Mesothelial cell of epicardium (in vitro differentiated cells): ENCODE measurements at places on chromosomes 5 and 9. TPM values are rescaled to one million over a fixed set of nuclear protein-coding genes. Genes with fewer than 3 reads are reported as not detected.

The LHX6 gene
- 0.09 TPM in 1 of 3 replicates, not detected in the others for total RNA-seq

The ANKDD1B gene
- 0.95 to 1.5 TPM (median 1.1 TPM) in 3 replicates for total RNA-seq

GRCh38 chr5:127029581-127030258 is 638 bp downstream of the MARCHF3 start:
- peak overlapping the region; percentile 61 for H3K27ac ChIP-seq
- DNase-seq: peak; percentile 54
- peak overlapping the region; percentile 87 for H3K4me3 ChIP-seq
- H3K36me3 ChIP-seq: no peaks in the 10 kb centered on the region

The MCTP1 gene
- total RNA-seq: 7.9 to 10.2 TPM (median 9.1 TPM) in 3 replicates

The MAMDC4 gene
- 20.1 to 22.6 TPM (median 20.3 TPM) in 3 replicates for total RNA-seq

DNA sequence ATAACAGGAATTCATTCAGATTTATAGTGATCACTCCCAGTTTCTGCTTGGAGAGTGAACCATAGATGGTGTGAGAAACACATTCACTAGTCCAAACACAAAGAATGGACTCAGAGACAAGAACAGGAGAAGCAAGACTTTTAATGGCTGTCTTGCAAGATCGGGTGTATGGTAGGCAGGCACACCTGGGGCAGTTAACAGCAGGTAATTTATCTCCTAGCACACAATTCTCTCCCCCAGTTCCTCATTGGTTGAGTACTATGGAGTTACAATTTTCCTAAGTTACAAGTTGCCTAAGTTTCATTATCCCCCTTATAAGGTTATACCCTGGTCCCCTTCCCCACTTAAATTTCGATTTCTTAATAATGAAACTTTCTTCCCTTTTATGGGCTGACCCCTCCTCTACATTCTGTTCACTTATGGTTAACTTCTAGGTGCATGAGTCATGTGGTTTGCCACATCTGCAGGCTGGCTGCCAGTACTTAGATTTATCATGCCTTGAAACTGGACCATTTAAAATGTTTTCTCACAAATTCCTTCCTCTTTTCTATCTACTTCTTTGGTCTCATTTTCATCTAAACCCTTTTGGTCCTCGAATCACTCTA is 623.3 kb downstream of the HINT1 start:
- no peak overlapping the region for H3K4me3 ChIP-seq
- H3K27ac ChIP-seq: no peak overlapping the region
- DNase-seq: no peak
- H3K36me3 ChIP-seq: no peaks in the 10 kb centered on the region

The ATG10 gene
- total RNA-seq: 13.5 to 14.8 TPM (median 14.4 TPM) in 3 replicates

DNA sequence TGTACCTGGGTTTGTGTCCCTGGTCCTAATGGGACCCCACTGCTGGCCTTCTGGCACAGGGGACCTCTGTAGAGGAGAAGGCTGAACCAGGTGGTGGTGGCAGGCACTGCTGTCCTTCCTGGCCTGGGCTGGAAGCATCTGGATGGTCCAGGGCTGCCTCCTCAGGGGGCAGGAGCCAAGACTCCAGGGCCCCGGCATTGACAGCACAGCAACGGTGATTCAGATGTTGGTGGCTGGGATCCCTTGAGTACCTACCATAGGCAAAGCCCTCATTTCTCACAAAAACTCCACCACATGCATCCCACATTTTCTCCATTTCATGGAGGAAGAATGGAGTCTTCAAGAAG is 15.0 kb downstream of the FGD3 start:
- H3K27me3 ChIP-seq: no peaks in the 10 kb centered on the region
- DNase-seq: no peak
- H3K36me3 ChIP-seq: no peaks in the 10 kb centered on the region
- H3K27ac ChIP-seq: no peak overlapping the region
- H3K4me3 ChIP-seq: no peak overlapping the region
- peaks cover 13% of the 10 kb centered on the region for H3K4me1 ChIP-seq

The COMMD10 gene
- total RNA-seq: 22.6 to 25.7 TPM (median 23.3 TPM) in 3 replicates

GRCh38 chr5:176532795-176533194 is 4.4 kb downstream of the RNF44 start:
- peak overlapping the region; percentile 100 for H3K27ac ChIP-seq
- H3K36me3 ChIP-seq: peaks cover 13% of the 10 kb centered on the region
- DNase-seq: no peak
- no peak overlapping the region for H3K4me3 ChIP-seq
- no peaks in the 10 kb centered on the region for H3K27me3 ChIP-seq

DNA sequence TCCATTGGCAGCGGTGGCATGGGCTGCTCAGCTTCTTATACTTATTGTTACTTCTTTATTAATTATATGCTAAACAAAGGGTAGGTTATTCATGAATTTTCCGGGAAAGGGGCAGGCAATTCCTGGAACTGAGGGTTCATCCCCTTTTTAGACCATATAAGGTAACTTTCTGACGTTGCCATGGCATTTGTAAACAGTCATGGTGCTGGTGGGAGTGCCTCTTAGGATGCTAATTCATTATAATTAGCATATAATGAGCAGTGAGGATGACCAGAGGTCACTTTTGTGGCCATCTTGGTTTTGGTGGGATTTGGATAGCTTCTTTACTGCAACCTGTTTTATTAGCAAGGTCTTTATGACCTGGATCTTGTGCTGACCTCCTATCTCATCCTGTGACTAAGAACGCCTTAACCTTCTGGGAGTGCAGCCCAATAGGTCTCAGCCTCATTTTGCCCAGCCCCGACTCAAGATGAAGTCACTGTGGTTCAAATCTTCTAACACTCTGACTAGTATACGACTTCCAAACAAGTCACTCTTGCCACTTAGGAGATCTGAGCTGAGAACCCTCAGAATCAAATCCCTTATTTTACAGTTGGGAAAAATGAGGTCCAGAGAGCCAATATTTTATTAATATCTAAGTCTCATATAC is 237.5 kb downstream of the TRIM32 start:
- peaks cover 5% of the 10 kb centered on the region for H3K4me1 ChIP-seq
- no peak overlapping the region for H3K27ac ChIP-seq
- no peak for DNase-seq
- H3K4me3 ChIP-seq: no peak overlapping the region

GRCh38 chr5:158877124-158877581 is 222.6 kb downstream of the EBF1 start:
- no peaks in the 10 kb centered on the region for H3K36me3 ChIP-seq
- peaks cover 17% of the 10 kb centered on the region for H3K4me1 ChIP-seq
- no peak overlapping the region for H3K27ac ChIP-seq

DNA sequence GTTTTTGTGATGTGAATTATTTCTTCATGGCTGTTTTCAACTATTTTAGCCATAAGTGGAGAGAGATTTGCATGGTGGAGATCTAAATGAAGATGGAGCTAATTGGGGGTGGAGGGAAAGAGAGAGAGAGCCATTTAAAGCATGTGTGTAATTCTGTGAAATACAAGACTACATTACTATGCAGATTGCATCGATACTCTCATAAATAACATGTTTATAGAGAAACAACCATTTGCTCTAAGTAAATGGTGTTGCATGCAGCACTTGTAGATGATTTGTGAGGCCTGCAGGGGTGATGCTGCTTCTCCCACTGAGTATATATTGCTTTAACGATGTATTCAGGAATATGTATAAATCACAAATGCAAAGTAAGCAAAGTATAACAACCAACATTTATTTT is 270.2 kb upstream of the RIOK2 start:
- no peak for DNase-seq
- H3K4me1 ChIP-seq: no peaks in the 10 kb centered on the region
- H3K36me3 ChIP-seq: no peaks in the 10 kb centered on the region
- H3K4me3 ChIP-seq: no peak overlapping the region
- no peaks in the 10 kb centered on the region for H3K27me3 ChIP-seq

The FNIP1 gene
- total RNA-seq: 35.1 to 36.9 TPM (median 36.9 TPM) in 3 replicates

GRCh38 chr5:13921578-13921977 is 22.9 kb downstream of the DNAH5 start:
- peaks cover 4% of the 10 kb centered on the region for H3K4me1 ChIP-seq
- H3K27ac ChIP-seq: no peak overlapping the region
- no peak overlapping the region for H3K4me3 ChIP-seq
- no peak for DNase-seq

The GFPT2 gene
- total RNA-seq: 14.9 to 16.3 TPM (median 15.7 TPM) in 3 replicates

- H3K4me1 ChIP-seq: peaks cover 10% of the 10 kb centered on the region
- no peaks in the 10 kb centered on the region for H3K27me3 ChIP-seq
- no peak overlapping the region for H3K4me3 ChIP-seq
- peaks cover 9% of the 10 kb centered on the region for H3K36me3 ChIP-seq
These were observed 18.5 kb downstream of the HMMR start for GRCh38 chr5:163478982-163479271.

- H3K4me1 ChIP-seq: peaks cover 5% of the 10 kb centered on the region
- H3K4me3 ChIP-seq: no peak overlapping the region
- no peak for DNase-seq
- H3K27ac ChIP-seq: no peak overlapping the region
- no peaks in the 10 kb centered on the region for H3K36me3 ChIP-seq
- H3K27me3 ChIP-seq: no peaks in the 10 kb centered on the region
These were observed 9.1 kb upstream of the CDC42SE2 start for GRCh38 chr5:131254741-131255140.

DNA sequence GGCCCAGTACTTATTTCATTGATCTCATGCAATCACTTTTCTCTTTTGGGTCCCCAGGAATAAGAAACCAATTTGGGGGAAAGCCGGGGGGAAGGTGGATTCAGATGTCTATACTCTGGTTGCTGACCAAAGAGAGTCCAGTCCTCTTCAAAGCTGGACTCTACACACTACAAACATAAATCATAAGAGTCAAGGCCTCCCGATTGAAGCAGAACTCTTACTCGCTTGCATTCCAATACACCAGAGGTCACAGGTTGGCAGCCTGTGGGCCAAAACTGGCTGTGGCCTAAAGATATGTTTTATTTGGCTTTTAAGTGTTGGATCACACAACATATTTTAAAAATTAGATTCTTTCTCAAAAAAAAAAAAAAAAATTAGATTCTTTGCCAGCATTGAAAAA is 311.4 kb upstream of the MSX2 start:
- H3K4me3 ChIP-seq: no peak overlapping the region
- DNase-seq: no peak
- no peaks in the 10 kb centered on the region for H3K27me3 ChIP-seq
- no peaks in the 10 kb centered on the region for H3K36me3 ChIP-seq

The PCDHA1 gene
- total RNA-seq: not detected in 3 replicates

The CORO2A gene
- total RNA-seq: 5.9 to 6.3 TPM (median 5.9 TPM) in 3 replicates

The SLC4A9 gene
- total RNA-seq: 1.8 to 2.5 TPM (median 2.2 TPM) in 3 replicates
